ENCODE measurements at places on chromosomes 13 and 19.
A peak's percentile ranks its signal among the peaks of the same experiment; 100 is the strongest.

DNA sequence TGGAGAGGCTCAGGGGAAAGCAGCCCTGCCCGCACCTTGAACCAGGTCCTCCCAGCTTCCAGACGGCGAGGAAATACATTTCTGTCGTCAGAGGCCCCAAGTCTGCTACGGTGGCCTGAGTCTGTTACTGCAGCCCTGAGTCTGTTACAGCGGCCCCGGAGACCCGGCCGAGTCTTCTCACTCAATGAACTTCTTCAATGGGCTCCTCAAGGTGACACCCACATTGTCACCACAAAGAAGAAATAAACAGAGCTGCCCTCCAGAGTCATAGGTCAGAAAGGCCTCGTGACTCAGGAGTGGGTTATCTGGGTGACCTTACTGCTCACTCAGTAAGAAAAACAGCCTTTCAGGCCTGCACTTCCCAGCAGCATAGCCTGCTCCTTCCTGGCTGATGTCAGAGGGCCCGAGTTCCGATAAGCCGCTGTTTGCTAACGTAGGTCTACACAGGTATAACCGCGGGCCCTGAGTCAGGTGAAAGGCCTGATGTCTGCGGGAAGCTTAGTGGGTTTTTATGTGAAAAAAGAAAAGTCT is 66.9 kb upstream of the TM9SF2 start:
- DNase-seq, result no peak

DNA sequence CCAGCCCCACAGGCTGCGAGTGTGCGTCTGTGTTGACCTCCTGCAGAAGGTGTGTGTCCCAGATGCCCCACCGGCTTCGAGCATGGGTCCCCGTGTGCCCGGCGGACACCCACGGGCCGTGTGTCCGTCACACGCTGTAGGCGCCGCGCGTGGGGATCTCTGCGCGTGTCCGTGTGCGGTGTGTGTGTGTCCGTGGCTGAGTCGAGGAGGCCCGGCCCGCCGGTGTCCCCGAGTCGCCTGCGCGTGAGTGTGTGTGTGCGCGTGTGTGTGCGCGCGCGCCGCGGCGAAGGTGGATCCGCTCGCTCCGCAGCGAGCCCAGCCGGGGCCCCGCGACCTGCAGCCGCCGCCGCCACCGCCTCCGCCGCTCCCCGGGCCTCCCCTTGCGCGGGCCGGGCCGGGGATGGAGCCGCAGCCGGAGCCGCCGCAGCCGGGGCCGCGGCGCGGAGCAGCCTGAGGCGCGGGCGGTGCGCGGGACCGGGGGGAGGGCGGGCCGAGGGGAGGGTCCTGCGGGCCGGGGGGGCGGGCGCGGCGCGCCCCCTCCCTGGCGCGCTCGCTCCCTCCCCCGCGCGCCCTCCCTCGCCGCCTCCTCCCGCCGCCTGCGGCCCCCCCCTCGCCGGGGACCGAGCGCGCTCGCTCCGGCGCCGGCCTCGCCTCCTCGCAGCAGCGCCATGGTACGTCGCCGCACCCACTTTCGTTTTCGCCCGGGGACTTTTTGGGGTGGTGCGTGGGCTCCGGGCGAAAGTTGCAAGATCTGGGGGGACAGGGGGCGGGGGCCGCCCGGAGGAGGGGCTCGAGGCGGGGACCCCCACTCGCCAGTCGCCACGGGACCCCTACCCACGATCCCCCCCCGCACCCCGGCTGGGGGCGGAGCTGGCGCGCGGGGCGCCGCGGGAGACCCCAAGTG is 7.1 kb upstream of the NFIC start:
- DNase-seq, result no peak

- DNase-seq, result no peak
Observed at GRCh38 chr19:7706188-7706954, 4.4 kb upstream of the FCER2 start.

DNA sequence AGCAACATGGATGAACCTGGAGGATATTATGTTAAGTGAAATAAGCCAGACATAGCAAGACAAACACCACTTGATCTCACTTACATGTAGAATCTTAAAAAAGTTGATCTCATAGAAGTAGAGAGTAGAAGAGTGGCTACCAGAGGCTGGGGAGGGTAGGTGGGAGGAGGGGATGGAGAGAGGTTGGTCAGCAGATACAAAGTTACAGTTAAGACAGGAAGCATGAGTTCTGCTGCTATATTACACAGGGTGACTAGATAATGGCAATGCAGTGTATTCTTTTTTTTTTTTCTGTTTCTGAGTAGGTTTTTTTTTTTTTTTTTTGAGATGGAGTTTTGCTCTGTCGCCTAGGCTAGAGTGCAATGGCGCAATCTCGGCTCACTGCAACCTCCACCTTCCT is 15.2 kb upstream of the THSD1 start:
- DNase-seq, result no peak

DNA sequence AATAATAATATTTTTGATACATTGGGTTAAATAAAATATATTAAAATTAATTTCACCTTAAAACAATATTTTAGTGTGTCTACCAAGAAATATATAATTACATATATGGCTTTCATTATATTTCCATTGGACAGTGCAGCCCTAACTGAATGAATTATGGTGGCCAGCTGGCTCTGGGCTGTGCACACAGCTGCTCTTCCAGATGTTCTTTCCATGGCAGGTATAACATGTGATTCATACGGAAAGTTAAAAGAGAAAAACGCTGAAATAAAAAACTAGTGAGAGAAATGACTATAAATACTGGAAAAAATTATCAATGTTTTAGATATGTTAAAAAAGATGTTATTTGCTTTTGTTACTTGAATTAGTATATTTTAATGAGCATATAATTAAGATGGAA is 216.3 kb downstream of the RGCC start:
- DNase-seq, result no peak

- DNase-seq, result no peak
Observed at GRCh38 chr19:18432275-18433014, 5.5 kb downstream of the ISYNA1 start.

GRCh38 chr13:42189061-42189460 is 82.9 kb upstream of the AKAP11 start:
- DNase-seq, result no peak

GRCh38 chr19:46015687-46016425 is 7.0 kb downstream of the PGLYRP1 start:
- no peak for DNase-seq

GRCh38 chr13:41054212-41054877 is 7.0 kb upstream of the WBP4 start:
- DNase-seq, result peak; percentile 66

- DNase-seq, result no peak
Observed at GRCh38 chr19:4266253-4267000, 12.6 kb upstream of the SHD start.

- no peak for DNase-seq
Observed at GRCh38 chr19:2188708-2189385, 25.1 kb downstream of the DOT1L start.
